ENCODE measurements at places on chromosomes 7 and 10. TPM values are rescaled to one million over a fixed set of nuclear protein-coding genes. Genes with fewer than 3 reads are reported as not detected.

DNA sequence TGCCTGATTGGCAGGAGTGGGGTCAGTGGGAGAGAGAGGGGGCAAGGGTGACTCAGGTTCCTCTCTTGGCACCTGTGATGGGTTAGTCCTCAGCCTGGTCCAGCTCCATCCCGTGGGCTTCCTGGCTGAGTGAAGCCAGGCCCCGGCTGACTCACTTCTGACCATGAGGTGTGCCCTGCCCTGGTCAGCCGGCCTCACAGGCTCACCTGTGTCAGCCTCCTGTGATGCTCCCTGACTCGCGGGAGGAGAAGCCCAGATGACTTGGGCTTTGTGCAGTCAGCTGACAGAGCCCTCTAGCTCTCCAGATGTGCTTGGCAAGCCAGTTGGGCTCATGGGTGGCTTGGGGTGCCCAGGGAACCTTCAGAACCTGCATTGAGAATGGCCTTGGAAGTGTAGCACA lies 16.0 kb upstream of the PPIF start:
- no peak for DNase-seq

Gene GBX1
- total RNA-seq, result not detected

DNA sequence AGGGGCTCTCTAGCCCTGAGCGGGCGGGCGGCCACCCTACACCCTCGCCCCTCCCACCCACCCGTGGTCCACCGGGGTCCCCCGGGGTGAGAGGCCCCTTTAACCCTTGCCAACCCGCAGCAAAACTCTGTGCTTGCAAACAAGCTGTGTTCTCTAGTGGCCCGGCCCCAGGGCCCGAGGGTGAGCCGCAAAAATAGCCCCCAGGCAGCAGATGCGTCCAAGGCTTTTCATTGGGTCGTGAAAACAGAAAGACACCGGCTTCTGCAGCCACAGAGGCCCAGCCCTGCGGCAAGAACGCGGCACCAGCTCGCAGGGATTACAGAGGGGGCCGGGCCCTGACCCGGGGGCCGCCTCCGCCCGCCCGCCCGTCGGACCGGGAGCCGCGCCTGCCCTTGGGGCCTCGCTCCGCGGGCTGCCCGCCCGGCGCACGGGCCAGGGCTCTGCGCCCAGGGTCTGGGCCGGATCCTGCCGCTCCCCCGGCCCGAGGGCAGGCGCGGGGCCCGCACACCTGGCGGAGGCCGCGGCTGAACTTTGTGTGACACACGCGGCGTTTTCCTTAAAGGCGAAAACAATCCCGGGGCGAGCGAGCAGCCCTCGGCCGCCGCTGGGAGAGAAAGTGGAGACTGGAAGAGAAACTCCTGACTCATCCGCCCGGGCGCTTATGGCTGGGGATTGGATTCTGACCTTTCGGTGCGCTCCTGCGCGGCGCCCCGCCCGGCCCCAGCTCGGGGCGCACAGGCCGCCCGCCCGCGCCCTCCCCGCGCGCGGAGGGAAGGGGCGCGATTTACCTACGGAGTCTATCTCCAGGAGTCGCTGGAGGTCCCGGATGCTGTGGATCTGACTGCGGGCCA lies 2.8 kb downstream of the PDGFA start:
- DNase-seq, result no peak

- DNase-seq, result no peak
Measured at GRCh38 chr7:151191544-151191943, 4.5 kb upstream of the ASB10 start.

- DNase-seq, result peak; percentile 62
Measured at GRCh38 chr7:44286182-44286617, 39.2 kb downstream of the CAMK2B start.

- no peak for DNase-seq
Measured at GRCh38 chr7:143354965-143355364, 7.5 kb downstream of the FAM131B start.

Gene TSC22D4
- 17.2 TPM for total RNA-seq

GRCh38 chr7:158276414-158277218 lies 311.0 kb downstream of the PTPRN2 start:
- peak; percentile 14 for DNase-seq
